NCI-H460 (cell line): ENCODE measurements at places on chromosomes 11 and 22. TPM values are rescaled to one million over a fixed set of nuclear protein-coding genes. Genes with fewer than 3 reads are reported as not detected.

Gene STIP1
- total RNA-seq, result 147 and 154 TPM in 2 replicates

Gene CHADL
- total RNA-seq, result 0.09 and 0.15 TPM in 2 replicates

Gene MRGPRX3
- total RNA-seq, result 0.23 and 0.57 TPM in 2 replicates

Gene CLDN5
- total RNA-seq, result not detected in 2 replicates

Gene RPS25
- 1,479 and 1,567 TPM in 2 replicates for total RNA-seq

Gene THY1
- total RNA-seq, result not detected in 2 replicates

Gene OTOG
- total RNA-seq, result 0.06 TPM in 1 of 2 replicates, not detected in the other

Gene OR8B8
- not detected in 2 replicates for total RNA-seq

Gene CREB3L1
- total RNA-seq, result 0.12 and 1.7 TPM in 2 replicates

Gene OR8A1
- total RNA-seq, result not detected in 2 replicates

Gene TYR
- not detected in 2 replicates for total RNA-seq

Gene FGF4
- total RNA-seq, result not detected in 2 replicates

Gene SRRD
- total RNA-seq, result 20.2 and 20.7 TPM in 2 replicates

Gene WBP2NL
- 0.78 and 1.2 TPM in 2 replicates for total RNA-seq

Gene HBE1
- 0.29 and 1.2 TPM in 2 replicates for total RNA-seq

GRCh38 chr22:46049726-46050450, 72.9 kb upstream of the WNT7B start:
- DNase-seq, result no peak

GRCh38 chr22:22210375-22210774, 34.2 kb upstream of the VPREB1 start:
- DNase-seq, result no peak

DNA sequence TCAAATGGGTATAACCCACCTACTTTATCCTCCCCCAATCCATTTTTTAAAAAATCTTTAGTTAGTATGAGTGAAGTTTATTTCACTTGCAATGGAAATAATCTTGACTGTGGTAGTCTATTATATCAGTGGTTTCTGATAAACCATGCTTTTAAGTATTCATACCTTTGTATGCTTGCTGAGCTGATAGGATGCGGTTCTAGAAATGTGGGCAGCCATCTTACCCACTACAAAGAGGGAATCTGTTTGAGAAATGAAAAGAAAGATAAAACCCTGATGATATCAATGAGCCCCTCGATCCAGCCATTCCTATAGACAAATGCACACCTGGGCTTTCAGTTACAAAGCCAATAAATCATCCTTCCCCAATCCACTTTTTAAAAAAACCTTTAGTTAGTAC, 13.8 kb upstream of the PVALB start:
- no peak for DNase-seq

GRCh38 chr11:120314861-120315260, 10.2 kb upstream of the TLCD5 start:
- no peak for DNase-seq

DNA sequence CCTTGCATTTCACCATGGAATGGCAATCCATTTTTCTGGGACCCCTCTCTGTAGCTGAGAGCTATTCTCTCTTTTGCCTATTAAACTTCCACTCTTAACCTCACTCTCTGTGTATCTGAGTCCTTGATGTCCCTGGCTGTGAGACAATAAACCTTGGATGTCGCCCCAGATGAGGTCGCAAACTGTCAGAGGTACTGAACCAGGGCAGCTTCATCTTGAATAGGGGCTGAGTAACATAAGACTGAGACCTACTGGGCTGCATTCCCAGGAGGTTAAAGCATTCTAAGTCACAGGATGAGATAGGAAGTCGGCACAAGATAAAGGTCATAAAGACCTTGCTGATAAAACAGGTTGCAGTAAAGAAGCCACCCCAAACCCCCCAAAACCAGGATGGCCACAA, 68.0 kb downstream of the RSF1 start:
- DNase-seq, result no peak

DNA sequence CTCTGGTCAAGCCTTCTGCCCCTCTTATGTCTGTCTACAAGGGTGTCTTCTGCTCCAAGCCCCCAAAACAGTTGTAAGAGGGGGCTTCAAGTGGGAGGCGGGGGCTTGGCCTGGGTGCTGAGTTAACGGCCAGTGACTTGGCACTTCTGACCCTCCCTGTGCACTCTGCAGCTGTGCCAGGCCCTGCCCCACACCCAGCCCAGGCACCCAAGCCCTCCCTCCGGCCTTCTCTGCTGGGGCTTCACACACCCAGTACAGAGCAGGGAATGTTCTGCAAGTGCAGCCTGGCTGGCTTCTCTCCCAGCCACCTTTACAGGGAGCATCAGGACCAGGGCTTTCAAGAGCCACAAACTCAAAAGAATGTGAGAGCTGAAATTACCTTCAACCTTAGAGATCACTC, 3.8 kb downstream of the TMEM121B start:
- no peak for DNase-seq

- no peak for DNase-seq
Measured at GRCh38 chr11:12090061-12090591, 20.3 kb upstream of the MICAL2 start.

GRCh38 chr11:13465909-13466371, 2.9 kb upstream of the BTBD10 start:
- DNase-seq, result no peak

- no peak for DNase-seq
Measured at GRCh38 chr22:28054819-28055208, 135.8 kb upstream of the PITPNB start.

DNA sequence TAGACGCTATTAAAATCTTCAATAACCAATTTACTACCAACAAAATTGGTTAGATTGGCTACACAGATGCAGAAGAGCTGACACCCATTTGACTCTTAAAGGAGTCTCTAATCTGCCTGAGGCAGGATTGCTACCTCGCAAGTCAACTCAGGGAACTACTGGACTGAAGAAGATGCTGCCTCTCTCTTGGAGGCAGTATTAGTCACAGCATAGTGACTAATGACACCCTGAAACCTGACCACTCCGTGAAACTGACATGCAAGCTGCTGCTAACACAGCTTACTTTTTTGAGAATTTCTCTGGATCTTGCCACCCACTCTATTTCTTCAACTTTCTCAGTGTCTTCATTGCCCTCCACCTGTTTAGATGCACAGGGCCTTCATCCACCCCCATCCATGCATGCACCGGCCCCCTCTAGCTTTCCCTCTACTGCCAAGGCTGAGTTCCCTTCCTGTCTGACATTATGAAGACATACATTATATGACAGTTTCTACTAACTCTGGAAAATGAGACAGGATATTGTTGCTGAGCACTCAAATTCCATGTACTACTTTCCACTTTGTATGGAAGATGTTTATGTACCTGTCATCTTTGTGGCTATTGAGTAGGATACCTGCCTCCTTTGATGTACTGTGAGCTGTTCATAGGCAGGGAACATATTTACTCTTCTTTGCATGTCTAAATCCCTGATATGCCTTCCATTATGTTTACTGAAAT, 183.2 kb downstream of the MSANTD4 start:
- no peak for DNase-seq

GRCh38 chr11:33703788-33704187, 3.2 kb upstream of the C11orf91 start:
- no peak for DNase-seq

DNA sequence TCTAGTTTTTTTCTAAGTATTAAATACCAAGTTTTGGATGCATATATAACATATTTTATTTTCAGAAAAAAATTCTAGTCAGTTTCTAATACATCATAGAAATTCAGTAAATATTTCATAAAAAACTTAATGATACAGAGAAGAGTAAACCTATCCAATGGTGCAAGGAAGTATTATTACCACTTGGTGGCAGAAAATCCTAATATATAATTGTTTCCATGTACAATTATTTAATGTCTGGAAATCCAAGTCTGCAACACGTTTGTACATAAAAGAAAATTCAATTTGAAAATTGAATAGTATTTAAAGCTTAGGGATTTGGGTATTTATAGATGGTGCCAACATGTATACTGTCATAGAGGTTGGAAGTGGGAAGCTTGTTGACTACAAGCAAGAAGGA, 127.0 kb downstream of the TRPC6 start:
- DNase-seq, result no peak

- no peak for DNase-seq
Measured at GRCh38 chr11:117794135-117794534, 2.9 kb downstream of the DSCAML1 start.

GRCh38 chr11:134466156-134466555, 54.1 kb upstream of the B3GAT1 start:
- no peak for DNase-seq

- no peak for DNase-seq
Measured at GRCh38 chr11:39541945-39542351, 1917.5 kb downstream of the LRRC4C start.

- no peak for DNase-seq
Measured at GRCh38 chr11:75200051-75200450, 40.5 kb upstream of the TPBGL start.

GRCh38 chr11:19959648-19960059, 200.6 kb downstream of the DBX1 start:
- no peak for DNase-seq

GRCh38 chr11:12288931-12289666, 88.3 kb upstream of the PARVA start:
- DNase-seq, result no peak

DNA sequence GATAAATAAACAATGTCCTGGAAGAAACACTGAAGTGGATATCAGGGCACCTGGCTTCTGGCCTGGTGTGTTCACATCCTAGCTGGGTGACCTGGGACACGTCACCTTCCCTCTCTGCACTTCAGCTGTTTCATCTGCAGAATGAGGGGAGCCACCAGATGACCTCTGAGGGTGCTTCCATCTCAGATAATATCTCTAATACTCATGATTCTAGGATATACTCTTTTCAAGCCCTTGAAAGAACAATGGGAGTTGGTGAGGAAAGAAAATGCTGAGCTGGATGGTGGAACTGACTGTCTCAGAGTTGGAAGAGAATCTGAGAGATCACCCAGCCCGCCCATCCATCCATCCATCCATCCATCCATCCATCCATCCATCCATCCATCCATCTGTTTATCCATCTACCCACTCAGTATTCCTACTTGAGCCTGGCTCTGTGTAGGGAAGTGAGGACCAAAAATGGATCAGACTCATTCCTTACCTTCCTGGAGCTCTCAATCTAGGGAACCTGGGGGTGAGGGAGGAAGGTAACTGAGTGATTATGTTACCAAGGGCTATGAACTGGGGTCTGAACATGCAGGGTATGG, 28.2 kb upstream of the LIPT2 start:
- no peak for DNase-seq

- DNase-seq, result no peak
Measured at GRCh38 chr22:42299586-42300258, 29.3 kb upstream of the TCF20 start.

DNA sequence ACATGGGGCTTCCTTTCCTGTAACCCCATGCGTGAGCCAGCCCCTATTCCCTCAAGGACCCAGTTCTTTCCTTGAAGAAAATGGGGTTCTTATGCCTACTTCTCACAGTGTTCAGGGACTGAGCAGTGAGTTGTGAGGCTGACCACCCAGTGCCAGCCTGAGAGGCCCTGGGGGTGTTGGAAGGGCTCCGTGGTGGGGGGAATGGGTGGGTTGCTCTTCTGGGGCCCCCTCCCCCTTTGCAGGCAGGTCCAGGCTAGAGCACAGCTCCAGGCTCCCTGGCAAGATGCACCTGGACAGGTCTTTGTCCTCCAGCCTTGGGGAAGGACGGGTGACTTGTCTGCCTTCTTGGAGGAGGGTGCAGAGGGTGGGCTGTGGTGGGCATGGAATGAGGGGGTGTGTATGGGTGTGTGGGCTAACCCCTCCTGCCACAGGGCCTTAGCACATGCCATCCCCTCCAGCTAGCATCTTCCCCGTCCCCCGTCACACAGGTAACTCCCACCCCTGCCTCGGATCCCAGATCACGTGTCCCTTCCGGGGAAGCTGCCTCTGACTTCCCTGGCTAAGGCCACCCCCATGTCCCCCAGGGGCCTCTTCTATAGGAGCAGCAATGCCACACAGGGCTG, 64.6 kb downstream of the MYEOV start:
- no peak for DNase-seq

DNA sequence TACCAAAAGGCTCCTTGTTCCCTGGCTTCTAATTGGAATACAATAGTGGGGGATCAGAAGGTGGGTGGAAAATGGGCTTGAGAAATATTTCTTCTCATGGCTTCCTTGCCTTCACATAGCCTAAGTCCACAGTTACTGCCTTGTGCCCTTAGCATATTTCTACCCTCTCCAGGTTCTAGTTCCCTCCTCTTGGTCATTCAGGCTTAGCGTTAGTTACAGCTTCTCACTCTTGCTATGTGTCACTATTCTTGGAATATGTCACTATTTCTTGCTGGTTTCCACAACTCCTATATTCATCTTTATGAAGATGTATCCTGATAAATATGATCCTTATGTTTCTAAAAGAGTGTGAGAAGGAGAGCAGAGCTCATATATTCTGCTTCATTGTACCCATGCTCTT, 2.5 kb downstream of the OR2D2 start:
- DNase-seq, result no peak

GRCh38 chr11:91394727-91395414, 829.7 kb upstream of the FAT3 start:
- no peak for DNase-seq

- DNase-seq, result no peak
Measured at GRCh38 chr11:9700105-9700801, 36.4 kb downstream of the SWAP70 start.

- DNase-seq, result no peak
Measured at GRCh38 chr11:46119352-46120216, 1.7 kb downstream of the PHF21A start.
